ENCODE measurements at places on chromosomes 16 and 17.
A peak's percentile ranks its signal among the peaks of the same experiment; 100 is the strongest.

DNA sequence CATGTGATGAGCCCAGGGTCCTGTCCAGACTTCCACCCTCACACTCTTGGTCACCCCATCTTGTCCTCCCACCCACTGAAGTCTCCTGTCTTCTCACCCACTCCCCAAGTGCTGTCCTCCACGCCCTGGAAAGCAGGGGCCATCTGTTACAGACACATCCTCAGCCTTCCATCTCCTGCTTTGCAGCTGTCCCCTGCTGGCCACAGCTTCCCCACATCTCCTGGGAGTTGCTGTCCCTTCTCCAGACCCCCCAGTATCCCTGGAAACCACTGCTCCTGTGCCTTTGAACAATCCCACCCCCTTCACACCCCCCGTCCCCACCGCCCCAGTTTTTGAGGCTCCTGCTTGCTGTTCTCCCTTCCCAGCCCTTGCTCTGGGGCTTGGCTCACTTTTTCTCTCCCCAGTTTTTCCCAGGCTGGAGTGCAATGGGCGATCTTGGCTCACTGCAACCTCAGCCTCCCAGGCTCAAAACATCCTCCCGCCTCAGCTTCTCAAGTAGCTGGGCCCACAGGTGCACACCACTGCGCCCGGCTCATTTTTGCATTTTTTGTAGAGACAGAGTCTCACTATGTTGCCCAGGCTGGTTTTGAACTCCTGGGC, 30.4 kb upstream of the ZFP90 start:
- DNase-seq: no peak

GRCh38 chr17:51941272-51941671, 217.2 kb downstream of the CA10 start:
- DNase-seq: no peak

GRCh38 chr17:7234083-7234951, at the start of gene DVL2:
TSS of gene DVL2 (minus strand) at chr17:7234517. CDS start at chr17:7234262, 255 bp downstream.
- peak; percentile 92 for DNase-seq

DNA sequence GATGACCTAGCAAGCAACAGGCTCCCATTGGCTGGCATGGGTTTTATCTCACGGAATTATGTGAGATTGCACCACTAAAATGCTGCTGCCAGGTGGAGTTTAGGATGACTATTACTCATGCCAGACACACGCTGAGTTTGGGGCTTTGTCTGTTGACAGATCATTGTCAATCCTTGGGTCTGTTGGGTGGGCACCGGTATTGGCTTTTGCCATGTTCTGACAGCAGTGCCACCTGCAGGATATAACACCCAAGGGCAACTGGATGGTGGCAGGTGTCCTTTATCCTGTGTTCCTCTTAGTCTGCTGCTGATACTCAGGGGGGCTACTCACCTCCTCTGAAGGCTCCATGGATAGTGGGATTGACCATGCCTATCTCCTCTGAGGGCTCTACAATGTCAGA, 221.6 kb upstream of the DYNLRB2 start:
- DNase-seq: no peak

DNA sequence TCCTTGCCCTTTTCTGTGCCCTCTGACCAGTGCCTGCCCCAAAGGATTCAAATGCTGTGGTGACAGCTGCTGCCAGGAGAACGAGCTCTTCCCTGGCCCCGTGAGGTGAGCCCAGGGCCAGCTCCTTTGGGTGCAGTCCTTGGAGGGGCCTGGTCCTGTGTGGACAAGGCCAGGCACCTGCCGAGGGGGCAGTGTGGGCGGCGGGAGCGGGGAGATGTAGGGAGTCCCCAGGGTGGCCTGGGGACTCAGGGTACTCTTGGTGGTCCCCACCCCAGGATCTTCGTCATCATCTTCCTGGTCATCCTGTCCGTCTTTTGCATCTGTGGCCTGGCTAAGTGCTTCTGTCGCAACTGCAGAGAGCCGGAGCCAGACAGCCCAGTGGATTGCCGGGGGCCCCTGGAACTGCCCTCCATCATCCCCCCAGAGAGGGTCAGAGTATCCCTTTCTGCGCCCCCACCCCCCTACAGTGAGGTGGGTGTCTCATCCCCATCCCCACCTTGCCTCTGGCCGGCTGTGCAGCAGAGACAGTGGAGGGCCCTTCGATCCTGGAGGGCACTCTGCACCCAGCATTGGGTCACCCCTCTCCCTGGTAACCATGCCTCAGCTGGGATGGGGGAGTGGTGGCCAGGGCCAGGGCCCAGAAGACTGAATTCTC, 4.4 kb downstream of the TMEM92 start:
- DNase-seq: no peak

GRCh38 chr17:27438348-27438998, 17.8 kb upstream of the KSR1 start:
- no peak for DNase-seq

DNA sequence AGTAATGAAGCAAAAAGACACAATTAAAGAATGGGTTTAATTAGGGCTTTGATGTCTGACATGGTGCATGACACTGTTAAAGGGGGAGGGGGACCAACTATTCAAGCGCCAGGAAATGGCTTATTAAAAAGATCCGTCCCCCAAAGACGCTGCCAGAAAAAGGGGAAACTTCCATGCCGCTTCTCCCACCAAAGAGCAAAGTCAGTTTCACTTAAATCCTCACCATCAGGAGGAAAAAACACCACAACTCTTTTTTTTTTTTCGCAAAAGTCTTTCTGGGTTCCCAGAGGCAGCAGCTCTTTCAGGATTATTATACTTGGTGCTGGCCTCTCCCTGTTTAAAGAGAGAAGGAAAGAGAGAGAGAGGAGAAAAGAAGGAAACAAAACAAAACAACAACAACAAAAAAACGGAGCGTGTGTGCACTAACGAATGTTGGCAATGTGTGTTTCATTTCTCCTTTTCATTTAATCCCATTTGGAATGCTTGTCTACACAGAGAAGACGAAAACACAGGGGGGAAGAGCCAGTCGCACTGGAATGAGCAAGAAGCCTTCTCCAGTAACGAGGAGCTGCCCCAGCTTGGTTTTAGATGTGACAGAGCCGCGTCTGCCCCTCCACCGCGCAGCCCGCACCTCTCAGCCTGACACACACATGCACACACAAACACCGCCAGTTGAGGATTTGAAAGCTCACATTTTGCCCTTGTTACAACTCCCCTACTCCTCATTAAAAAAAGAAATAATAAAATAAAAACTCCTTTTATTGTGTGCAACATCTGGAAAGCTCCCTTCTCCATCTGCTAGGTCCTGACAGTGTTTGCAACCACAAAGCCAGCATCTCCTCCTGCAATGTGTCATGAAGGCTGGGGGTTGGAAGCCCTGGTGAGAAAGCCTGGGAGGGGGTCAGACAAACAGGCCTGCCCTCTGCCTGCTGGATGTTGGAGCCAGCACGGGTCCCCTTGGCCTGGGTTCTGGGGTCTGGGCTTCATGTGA, 32.7 kb upstream of the AXIN2 start:
- no peak for DNase-seq

GRCh38 chr17:1638171-1638590, 7.4 kb downstream of the SCARF1 start:
- DNase-seq: no peak

DNA sequence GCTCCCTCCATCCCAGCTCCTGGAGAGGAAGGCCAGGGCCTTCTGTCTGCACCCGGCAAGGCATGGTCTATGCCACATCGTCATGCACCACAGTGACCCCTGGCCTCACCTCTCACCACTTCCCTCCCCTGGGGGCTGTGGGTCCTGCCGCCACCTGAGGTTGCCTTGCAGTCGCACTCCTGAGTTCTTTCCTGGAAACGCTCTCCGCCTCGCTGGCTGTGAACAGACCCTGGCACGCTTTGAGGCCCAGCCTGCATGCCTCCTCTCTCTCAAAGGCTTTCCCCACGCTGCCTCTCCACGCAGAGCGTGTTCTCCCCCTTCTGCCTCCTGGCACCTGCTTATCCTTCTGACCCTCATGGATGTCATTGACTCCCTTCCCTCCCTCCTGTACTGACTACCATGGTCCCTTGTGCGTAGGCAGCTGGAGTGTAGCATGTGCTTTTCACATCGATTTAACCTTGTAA, 45.4 kb downstream of the SEC14L1 start:
- DNase-seq: no peak

DNA sequence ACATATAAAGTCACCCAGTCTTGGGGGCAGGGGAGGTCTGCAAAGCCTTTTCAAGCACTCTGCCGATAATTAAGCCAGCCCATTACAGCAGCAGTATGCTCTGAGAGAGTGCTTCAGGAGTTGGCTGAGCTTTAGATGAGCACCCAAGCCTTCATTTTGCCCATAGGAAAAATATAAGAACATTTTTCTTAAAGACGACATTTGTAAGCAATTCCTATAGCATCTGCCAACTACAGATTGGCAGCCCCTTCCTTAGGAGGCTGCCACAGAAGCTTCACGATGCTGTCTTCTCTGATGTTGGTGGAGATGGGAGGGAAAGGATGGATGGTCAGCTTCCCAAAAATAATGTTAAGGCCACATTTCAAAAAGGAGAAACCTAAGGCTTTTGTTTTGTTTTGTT, 367.5 kb downstream of the XYLT1 start:
- DNase-seq: no peak

DNA sequence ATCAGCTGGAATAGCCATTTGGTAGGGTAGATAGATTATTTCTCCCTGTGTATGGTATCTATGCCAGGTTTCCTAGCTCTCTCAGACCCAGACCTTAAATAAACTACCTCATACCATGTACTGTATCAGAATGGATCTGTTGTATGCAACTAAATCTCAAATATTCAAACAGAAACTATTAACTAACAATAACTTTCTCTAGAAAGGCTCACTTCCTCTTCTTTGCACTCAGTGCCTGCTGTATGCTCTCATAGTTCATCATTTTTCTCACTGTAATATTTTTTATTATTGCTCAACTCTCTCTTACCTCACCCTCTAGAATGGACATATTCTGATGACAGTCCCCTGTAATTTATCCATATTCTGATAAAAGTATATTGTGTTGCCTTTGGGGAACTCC, 182.4 kb downstream of the TOX3 start:
- DNase-seq: no peak

DNA sequence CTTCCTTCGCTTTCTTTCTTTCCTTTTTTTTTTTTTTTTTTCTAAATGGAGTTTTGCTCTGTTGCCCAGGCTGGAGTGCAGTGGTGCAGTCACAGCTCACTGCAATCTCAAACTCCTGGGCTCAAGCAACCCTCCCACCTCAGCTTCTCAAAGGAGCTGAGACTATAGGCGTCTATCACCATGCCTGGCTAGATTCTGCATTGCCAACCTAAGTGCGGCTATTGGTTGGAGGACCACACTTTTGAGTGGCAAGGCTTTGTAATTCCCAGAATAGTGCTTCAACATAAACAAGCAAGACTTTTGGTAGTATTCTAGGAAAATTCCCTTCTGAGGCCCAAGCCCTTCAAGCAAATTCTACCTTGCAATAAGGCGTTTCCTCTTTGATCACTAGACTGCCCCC, 107.8 kb downstream of the YPEL2 start:
- no peak for DNase-seq

- DNase-seq: no peak
These were observed 25.7 kb downstream of the KATNB1 start for GRCh38 chr16:57761301-57761700.
